ENCODE measurements at places on chromosomes 12 and 14.

GRCh38 chr12:110930348-110931314 lies 10.3 kb upstream of the MYL2 start:
- no peak for DNase-seq

- no peak for DNase-seq
Observed at GRCh38 chr12:90299121-90299520, 590.5 kb upstream of the ATP2B1 start.

GRCh38 chr12:1220127-1221092 lies 229.4 kb downstream of the ERC1 start:
- DNase-seq = no peak

DNA sequence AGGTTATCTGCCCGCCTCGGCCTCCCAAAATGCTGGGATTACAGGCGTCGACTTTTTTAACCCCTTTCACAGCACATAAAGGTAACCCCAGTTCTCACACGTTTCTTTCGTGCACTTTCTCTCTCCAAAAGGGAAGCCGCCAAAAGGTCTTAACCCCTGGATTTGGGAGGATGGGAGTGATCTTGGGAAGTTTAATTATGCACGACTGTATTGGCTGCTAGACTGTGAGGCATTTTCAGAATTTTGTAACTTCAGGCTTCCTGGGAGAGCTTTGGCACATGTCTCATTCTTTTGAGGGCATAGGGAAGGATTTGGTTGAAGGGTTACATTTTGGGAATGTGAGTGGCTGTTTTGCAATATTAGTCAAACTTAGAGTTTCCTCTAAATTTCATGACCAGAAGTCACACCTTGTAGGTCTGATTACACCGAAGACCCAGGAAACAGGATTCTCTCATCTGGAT lies 1.4 kb upstream of the SMARCC2 start:
- no peak for DNase-seq

DNA sequence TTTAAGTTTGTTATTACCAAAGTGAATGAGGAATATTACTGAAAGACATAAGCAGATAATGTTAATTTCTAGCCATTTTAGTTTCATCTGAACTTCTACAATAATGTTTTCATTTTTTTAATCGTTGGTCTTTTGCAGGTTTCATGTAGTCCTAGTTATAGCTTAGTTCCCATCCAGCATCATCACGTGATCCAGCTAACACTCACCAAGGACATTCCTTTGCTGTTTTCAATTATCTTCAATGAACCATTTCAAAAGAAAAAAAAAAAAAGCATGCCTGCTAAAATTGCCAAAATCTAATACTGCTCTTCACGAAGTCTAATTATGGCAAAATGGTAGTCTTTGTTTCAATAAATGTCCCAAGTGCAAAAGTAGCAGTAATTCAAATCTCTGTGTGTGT lies 187.7 kb upstream of the ATXN7L3B start:
- DNase-seq = no peak

GRCh38 chr12:44771485-44772021 lies 104.6 kb downstream of the NELL2 start:
- no peak for DNase-seq

DNA sequence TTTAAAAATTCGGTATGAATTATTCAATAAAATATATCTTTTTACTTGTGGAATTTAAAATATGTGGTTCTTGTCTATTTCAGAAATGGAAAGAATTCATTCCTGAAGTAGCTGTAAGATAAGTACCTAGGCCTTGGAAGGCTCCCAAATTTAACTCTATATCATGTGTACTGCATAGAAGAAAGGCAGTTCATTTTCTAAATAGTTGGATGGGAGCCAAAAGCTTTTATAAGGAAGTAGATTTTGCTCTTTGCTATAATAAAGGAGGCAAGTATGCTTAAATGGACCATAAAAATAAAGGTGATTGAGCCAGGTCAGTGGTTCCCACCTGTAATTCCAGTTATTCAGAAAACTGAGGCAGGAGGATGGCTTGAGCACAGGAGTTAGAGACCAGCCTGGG lies 187.5 kb downstream of the ATXN7L3B start:
- DNase-seq = no peak

GRCh38 chr14:52023518-52023917 lies 34.2 kb downstream of the RTRAF start:
- DNase-seq = no peak

Data from activated T-cell treated with anti-CD3 and anti-CD28 coated beads for 4 hours (primary cell).